T-helper 17 cell (primary cell): ENCODE measurements at places on chromosomes 7 and 10. TPM values are rescaled to one million over a fixed set of nuclear protein-coding genes. Genes with fewer than 3 reads are reported as not detected.

GRCh38 chr7:158572000-158572828 is 15.4 kb downstream of the PTPRN2 start:
- H3K27ac ChIP-seq: no peak overlapping the region
- no peaks in the 10 kb centered on the region for H3K4me1 ChIP-seq

DNA sequence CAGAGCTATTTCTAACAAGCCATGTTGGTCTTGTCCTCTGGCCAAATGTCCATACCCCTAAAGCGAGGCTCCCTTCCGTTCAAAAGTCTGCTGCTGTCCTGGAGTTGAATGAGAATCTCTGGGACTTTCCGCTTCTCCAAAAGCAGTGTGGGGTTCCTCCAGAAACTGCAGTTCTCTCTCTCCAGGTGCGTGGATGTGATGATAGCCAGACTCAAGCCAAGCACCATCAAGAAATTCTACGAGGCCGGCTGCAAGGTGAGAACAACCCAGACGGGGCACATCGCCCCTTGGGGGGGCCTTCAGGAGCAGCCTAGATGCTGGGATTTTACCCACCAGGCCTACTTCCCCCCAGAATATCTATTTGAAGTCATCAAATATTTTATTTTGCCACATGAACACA is 26.5 kb downstream of the BTBD16 start:
- H3K4me1 ChIP-seq: peaks cover 16% of the 10 kb centered on the region
- DNase-seq: no peak
- H3K36me3 ChIP-seq: no peaks in the 10 kb centered on the region
- H3K27ac ChIP-seq: no peak overlapping the region
- peaks cover 34% of the 10 kb centered on the region for H3K27me3 ChIP-seq
- H3K4me3 ChIP-seq: no peak overlapping the region

DNA sequence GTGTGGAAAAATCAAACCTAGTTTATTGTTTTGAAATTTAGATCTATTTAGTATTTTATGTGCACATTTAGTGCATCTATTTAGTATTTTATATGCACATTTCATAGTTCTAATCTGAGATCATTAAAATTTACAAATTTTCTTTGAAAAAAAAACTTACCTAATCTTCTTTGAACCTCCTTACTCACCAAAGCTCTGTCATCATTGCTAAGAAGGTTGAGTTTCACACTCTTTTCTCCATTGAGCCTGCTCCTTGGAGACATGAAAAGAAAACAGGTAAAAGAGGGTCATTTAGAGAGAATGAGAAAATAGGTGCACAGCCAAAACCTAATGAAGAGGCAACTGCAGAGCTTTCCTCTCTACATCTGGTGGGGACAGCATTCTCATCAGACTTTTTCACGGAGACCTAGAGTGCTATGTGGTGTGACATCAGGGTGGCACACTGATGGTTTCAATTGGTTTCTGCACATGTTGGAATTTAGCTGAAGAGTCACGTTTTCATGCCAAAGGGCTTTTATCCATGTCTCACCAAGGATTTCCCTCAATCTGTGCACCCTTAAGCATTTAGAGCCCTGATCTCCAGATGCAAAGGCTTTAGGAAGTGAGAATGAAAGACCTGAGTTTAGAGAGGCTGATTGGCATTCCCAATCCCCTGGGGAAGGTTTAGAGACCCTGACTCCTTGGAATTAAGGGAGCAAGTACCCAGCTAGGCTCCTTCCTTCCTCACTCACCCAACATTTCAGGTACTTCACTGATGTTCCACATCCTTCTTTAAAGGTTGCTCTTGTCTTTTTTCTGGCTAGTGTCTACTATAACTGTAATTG is 89.2 kb upstream of the CAPZA2 start:
- H3K27me3 ChIP-seq: peaks cover 45% of the 10 kb centered on the region
- DNase-seq: no peak
- no peak overlapping the region for H3K27ac ChIP-seq
- no peak overlapping the region for H3K4me3 ChIP-seq

- H3K27ac ChIP-seq: no peak overlapping the region
- no peak for DNase-seq
- no peak overlapping the region for H3K4me3 ChIP-seq
- H3K36me3 ChIP-seq: no peaks in the 10 kb centered on the region
- H3K27me3 ChIP-seq: no peaks in the 10 kb centered on the region
- H3K4me1 ChIP-seq: peaks cover 27% of the 10 kb centered on the region
Observed at GRCh38 chr7:92778972-92779371, 57.4 kb downstream of the CDK6 start.

DNA sequence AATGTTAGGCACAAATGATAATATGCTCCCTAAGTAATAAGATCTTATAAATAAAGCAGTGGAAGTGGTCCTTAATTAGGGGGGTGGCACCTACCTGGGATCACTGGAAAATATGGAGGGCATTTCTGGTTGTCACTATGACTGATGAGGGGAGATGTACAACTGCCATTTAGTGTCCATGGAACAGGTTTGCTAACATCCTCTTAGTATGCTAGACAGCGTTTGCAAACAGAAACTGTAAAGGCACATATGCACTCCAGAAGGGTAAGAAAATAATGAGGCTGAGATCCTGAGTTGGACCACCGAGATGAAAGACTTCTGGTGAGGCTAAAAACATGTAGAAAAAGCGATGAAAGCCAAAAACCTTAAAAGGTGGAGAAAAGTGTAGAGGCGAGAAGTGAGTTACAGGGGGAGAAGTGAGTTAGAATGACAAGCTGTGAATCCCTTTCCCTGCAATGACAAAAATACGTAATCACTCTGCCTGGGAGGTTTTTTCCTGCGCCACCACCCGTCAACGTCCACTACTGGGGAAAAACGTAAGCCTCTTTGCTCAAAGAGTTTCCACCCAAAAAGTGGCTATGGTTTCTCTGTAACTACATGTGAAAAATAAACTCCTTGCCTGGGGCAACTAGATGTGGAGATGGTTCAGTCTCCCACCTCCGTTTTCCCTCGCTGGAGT is 767 bp downstream of the KRIT1 start:
- H3K4me1 ChIP-seq: peaks cover 25% of the 10 kb centered on the region
- H3K4me3 ChIP-seq: peak overlapping the region; percentile 99
- peaks cover 2% of the 10 kb centered on the region for H3K36me3 ChIP-seq
- H3K27me3 ChIP-seq: no peaks in the 10 kb centered on the region
- peak overlapping the region; percentile 100 for H3K27ac ChIP-seq

GRCh38 chr10:6019796-6020195 is 42.4 kb downstream of the IL2RA start:
- no peak overlapping the region for H3K4me3 ChIP-seq
- peaks cover 22% of the 10 kb centered on the region for H3K4me1 ChIP-seq
- H3K27ac ChIP-seq: no peak overlapping the region
- H3K36me3 ChIP-seq: peaks cover 10% of the 10 kb centered on the region

- no peaks in the 10 kb centered on the region for H3K36me3 ChIP-seq
- DNase-seq: no peak
- H3K27ac ChIP-seq: no peak overlapping the region
- H3K4me3 ChIP-seq: no peak overlapping the region
- H3K27me3 ChIP-seq: peaks cover 27% of the 10 kb centered on the region
- H3K4me1 ChIP-seq: no peaks in the 10 kb centered on the region
Observed at GRCh38 chr7:95389516-95389915, 6.7 kb downstream of the PON3 start.

- DNase-seq: no peak
- H3K4me1 ChIP-seq: peaks cover 2% of the 10 kb centered on the region
- H3K27ac ChIP-seq: no peak overlapping the region
- H3K4me3 ChIP-seq: no peak overlapping the region
- no peaks in the 10 kb centered on the region for H3K36me3 ChIP-seq
Observed at GRCh38 chr10:45809837-45810236, 37.5 kb downstream of the AGAP4 start.

DNA sequence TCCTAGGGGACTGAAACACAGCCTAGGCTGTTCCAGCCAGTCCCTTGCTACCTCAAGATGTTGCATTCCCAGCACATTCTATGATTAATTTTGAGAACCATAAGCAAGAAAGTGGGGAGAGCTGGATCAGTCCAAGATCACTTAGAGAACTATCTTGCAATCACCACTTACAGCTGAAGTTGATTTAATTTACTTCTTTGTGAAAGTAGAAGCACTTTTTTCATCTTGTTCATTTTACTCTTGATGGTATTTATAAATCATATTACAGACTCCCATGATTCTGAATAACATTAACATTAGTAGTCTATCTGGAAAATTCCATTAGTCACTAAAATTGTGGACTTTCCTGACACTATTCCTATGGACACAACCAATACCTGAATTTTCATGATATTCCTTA is 118.5 kb downstream of the ETV1 start:
- H3K4me3 ChIP-seq: no peak overlapping the region
- H3K27me3 ChIP-seq: peaks cover 5% of the 10 kb centered on the region
- H3K27ac ChIP-seq: no peak overlapping the region
- no peak for DNase-seq

DNA sequence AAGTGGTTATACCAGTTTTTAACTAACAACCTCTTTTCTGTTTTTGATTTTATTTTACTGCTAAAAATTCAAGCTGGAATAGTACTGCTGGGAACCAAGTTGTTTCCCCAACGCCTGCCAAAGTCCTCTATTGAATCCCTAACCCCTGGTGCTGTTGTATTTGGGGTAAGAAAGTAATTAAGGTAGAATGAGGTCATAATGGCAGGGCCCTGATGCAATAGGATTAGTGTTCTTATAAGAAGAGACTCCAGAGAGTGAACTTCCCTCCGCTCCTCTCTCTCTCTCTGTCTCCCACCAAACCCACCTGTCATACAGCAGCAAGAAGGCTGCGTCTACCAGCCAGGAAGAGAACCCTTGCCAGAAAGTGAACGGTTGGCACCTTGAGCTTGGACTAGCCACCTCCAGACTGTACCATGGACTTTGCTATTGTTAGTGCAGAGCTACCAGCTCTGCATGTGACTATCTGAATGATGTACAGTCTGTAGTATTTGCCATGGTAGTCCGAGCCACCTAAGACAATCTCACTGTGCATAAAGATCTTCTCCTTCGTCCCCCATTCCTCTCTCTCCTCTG is 86.5 kb upstream of the KLF6 start:
- H3K27ac ChIP-seq: peak overlapping the region; percentile 99
- H3K4me1 ChIP-seq: peaks cover 55% of the 10 kb centered on the region
- H3K27me3 ChIP-seq: no peaks in the 10 kb centered on the region
- peaks cover 2% of the 10 kb centered on the region for H3K36me3 ChIP-seq
- no peak for DNase-seq
- H3K4me3 ChIP-seq: no peak overlapping the region

DNA sequence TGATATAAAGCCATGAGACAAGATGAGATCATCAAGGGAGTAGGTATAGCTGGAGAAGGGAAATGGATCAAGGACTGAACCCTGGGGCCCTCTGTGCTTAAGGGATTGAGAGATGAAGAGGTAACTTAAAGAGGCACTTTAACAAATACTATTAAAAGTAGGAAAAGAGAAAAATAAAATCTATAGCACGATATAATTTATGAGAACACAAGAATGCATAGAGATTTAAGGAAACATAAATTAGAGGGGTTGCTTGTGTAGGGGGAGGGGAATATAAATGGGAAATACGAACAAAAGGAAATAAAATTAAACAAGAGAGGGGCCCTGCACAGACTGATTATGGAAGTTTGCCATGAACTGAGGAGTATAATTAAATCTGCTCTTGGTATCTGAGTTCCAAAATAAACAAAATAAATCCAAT is 15.6 kb upstream of the LRRC17 start:
- no peaks in the 10 kb centered on the region for H3K36me3 ChIP-seq
- H3K4me3 ChIP-seq: no peak overlapping the region
- no peak overlapping the region for H3K27ac ChIP-seq
- H3K4me1 ChIP-seq: no peaks in the 10 kb centered on the region
- no peaks in the 10 kb centered on the region for H3K27me3 ChIP-seq

DNA sequence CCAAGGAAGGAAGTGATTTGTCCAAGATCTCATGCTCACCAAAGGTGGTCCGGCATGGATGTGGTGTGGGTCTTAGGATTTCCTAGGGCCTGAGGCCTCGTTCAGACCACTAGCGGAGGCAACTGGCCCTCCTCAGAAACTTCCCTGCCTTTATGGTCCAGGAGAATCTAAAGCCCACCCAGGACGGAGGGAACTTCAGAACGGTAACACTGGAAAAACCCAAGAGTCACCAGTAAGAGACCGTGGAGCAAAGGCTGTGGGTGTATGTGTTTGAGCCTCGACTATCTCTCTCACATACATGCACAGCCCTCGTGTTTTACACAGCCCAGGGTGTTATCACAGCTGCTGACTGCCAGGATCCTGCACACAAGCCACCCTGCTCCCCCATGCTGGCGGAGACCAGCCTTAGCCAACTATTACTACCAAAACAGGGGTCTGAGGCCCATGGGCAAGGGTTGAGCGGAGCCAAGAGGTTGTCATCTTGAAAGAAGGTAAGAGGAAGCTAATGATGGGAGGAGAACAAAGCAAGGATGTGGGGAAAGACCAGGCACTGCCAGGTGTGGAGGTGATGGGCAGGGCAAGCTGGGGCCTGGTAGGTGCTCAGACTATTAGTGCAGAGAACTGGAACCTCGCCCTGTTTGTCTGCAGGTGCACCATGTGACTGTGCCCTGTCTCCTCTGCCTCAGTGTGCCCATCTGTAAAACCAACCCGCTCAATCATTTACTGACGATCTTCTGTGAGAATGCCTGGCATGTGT is 170.2 kb upstream of the ZMIZ1 start:
- H3K27me3 ChIP-seq: peaks cover 12% of the 10 kb centered on the region
- H3K36me3 ChIP-seq: peaks cover 2% of the 10 kb centered on the region
- no peak for DNase-seq
- no peaks in the 10 kb centered on the region for H3K4me1 ChIP-seq
- no peak overlapping the region for H3K27ac ChIP-seq

DNA sequence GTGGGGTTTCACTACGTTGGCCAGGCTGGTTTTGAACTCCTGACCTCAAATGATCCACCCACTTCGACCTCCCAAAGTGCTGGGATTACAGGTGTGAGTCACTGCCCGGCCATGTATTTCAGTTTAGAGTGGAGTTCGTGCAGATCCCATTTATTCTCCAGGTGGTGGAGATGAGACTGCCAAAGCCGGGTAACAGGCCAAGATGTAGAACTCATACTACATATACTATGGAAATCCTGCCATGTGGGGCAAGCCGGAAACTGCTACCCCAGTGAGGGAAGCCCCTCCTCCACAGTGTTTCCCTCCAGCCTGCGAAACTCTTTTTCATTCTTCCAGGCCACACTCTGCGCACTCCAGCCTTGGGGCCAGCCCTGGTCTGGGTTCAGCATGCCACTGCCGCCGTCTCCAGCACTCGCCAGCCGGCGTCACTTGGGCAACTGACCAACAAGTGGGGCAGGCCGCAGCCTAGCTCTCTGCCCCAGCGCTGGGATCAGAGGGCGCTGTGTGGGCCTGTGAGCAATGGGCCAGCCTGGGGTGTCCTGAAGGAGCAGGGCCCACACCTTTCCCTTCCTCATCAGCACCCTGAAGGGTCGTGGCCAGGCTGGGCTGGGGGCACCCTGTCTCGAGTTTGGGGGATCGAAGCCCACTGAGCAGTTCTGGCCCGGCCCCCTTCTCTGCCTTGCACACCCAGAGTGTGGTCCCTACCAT is 122.0 kb downstream of the TRRAP start:
- H3K27me3 ChIP-seq: no peaks in the 10 kb centered on the region
- no peak overlapping the region for H3K4me3 ChIP-seq
- peaks cover 19% of the 10 kb centered on the region for H3K36me3 ChIP-seq
- no peak for DNase-seq

- no peak for DNase-seq
- H3K4me3 ChIP-seq: no peak overlapping the region
- H3K27ac ChIP-seq: no peak overlapping the region
- H3K27me3 ChIP-seq: no peaks in the 10 kb centered on the region
- H3K4me1 ChIP-seq: no peaks in the 10 kb centered on the region
- H3K36me3 ChIP-seq: no peaks in the 10 kb centered on the region
Observed at GRCh38 chr10:64555666-64556065, 1034.5 kb downstream of the REEP3 start.

AKAP9 gene
- 70.3 TPM for total RNA-seq

AKR1C4 gene
- not detected for total RNA-seq

CPXM2 gene
- total RNA-seq: not detected

TFR2 gene
- 4.5 TPM for total RNA-seq

GPC2 gene
- 5.0 TPM for total RNA-seq

ITIH5 gene
- total RNA-seq: not detected

UPF2 gene
- total RNA-seq: 21.5 TPM

ECHDC3 gene
- total RNA-seq: 0.72 TPM
